Amygdala (tissue), 56 donors: ENCODE measurements at places on chromosomes 4 and X.

DNA sequence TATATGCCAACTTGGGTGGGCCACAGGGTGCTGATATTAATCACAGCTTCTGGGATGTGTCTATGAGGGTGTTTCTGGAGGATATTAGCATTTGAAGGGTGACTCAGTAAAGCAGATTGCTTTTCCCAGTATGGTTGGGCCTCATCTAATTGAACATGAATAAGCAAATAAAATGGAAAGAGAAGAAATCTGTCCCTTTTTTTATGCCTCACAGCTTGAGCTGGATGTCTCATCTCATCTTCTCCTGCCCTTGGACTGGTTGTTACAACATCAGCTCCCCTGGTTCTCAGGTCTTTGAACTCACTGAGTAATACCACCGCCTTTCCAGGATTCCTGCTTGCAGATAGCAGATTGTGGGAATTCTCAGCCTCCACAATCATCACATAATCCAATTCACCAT is 1149.2 kb downstream of the PCDH18 start:
- DNase-seq = no peak

DNA sequence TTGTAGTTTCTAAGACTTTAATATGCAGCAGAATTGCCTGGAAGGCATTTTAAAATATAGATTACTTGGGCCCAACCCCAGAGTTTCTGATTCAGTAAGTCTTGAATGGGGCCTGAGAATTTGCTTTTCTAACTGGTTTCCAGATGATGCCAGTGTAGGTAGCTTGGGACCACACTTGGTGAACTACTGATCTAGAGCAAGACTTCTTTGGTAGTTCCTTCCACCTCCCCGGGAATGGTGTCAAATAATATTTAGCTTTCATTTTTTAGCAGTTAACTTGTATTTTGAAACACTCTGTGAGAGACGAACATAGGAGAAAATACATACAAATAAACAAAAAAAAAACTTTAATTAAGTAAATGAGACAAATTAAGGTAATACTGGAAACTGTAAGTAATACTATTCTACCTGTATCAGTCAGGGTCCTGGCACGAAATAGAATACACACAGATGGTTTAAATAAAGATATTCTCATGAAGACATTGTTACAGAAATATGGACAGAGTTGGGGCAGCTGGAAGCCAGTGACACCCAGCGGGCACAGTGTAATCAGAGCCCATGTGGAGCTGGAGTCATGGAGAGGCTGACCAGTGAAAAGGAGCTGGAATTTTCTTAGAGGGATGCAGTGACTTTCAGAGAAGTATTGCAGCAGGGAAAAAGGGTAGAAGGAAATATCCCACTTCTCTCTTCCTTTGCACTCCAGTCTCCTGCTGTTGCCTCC is 905.7 kb downstream of the CCSER1 start:
- no peak for DNase-seq

GRCh38 chr4:105296672-105297071 is 150.0 kb downstream of the TET2 start:
- no peak for DNase-seq

DNA sequence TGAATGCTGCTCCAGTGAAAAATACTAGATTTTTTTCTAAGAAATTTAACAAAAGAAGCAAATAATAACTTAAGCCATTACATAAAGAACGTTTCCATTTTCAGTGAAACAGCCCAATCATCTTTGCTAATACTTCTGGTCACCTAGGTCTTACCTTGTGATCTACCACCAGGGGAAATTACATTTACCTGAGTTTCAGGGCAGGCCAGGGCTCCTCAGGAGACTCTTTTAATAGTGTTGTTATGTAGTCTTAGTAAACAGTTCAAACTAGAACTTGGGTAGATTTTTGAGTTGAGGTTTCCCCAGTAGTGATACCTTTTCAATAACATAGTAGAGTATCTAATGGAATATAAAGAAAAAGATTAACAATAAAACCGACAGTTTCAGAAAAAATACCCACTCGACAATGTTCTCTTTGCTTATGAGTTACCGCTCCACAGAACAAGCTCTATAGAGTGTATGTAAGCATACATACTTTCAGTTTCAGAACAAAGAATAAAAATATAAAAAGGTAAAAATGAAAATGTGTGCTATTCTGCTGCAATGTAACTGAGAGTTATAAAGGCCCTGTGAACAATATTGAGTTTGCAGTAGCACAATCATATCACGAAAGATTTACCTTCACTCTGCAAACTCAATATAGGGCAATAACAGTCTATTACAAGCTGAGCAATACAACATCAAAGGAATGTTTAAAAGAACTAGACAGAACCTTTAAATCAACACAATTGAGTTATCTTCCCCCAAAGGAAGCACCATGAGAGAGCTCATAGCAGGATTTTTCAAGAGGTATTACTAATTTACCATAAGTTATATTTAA is 165.8 kb downstream of the ATOH1 start:
- no peak for DNase-seq

GRCh38 chrX:3263681-3264126 is 82.7 kb downstream of the MXRA5 start:
- no peak for DNase-seq

DNA sequence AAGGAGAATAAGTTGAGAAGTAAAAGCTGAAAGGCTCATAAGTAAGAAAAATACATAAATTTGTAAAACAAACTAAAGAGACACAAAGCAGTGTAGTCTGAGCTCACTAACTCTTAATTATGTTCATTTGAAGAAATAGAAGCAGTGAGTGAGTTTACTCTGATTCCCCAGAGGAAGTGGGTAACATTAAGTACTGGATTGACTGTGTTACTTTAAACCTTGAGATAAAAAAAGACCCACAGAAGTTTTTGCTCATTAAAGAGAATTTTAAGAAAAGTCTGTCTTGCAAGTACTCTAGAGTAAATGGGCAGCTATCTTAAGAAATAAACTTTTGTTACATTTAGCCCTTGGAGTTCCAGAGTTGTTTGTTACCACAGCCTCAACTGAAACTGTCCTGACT is 2466.9 kb downstream of the PCDH7 start:
- DNase-seq = no peak

- no peak for DNase-seq
These were observed 22.1 kb upstream of the SPATA4 start for GRCh38 chr4:176217510-176217909.

GRCh38 chr4:23775694-23776093 is 114.2 kb downstream of the PPARGC1A start:
- no peak for DNase-seq

DNA sequence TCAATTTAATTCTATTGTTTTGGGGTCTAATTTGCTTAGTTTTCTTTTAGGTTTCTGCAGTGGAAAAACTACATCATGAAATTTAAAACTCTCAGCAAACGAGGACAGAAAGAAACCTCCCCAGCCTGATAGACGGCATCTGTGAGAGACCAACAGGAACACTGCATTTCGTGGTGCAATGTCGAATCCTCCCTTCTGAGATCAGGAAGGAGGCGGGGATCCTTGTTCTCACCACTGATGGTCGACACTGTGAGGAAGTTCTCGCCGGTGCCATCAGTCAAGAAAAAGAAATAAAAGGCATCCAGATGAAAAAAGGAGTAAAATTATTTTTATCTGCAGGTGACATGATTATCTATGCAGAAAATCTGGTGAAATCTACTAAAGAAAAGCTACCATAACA is 16.5 kb downstream of the GAK start:
- no peak for DNase-seq

DNA sequence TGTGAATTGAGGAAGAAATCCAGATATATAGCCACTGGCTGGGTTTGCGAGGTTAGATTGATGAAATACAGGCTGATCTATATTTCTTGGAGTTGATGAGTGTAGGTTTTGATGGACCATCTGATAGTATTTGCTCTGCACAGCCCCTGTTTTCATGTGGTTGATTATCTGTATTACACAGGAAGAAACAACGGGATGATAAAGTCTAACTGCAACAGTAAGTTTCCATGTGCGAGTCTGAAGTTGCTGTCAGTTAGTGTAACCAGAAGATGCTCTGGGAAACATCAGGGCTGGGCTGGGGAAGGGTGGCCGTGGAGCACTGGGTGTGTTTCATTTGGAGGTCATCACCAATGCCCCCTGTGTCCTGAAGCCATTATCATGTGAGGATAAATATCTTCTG is 148.4 kb upstream of the SFRP2 start:
- DNase-seq = no peak
